CD4-positive, alpha-beta T cell treated with Interleukin-12 subunit alpha and Interleukin-12 subunit beta, for 1 hour (primary cell): ENCODE measurements at places on chromosomes 6 and 20.

- DNase-seq = no peak
Observed at GRCh38 chr6:2695454-2696095, 55.1 kb downstream of the MYLK4 start.

DNA sequence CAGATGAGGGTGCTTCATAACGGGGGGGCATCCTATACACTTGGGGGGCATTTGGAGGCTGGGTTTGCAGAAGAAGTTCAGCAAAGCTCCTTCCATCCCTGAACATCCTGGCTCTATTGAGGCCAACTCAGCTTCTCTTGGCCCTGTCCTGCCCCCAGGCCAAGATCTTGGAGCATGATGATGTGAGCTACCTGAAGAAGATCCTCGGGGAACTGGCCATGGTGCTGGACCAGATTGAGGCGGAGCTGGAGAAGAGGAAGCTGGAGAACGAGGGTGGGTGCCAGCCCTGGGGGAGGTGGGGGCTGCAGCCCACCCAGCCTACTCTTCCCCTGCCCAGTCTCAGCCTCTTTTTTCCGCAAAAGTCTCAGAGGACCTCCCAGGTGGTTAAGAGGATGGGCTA is 17.2 kb downstream of the GDAP1L1 start:
- DNase-seq = no peak

- no peak for DNase-seq
Observed at GRCh38 chr6:7650878-7651277, 60.9 kb downstream of the SNRNP48 start.

DNA sequence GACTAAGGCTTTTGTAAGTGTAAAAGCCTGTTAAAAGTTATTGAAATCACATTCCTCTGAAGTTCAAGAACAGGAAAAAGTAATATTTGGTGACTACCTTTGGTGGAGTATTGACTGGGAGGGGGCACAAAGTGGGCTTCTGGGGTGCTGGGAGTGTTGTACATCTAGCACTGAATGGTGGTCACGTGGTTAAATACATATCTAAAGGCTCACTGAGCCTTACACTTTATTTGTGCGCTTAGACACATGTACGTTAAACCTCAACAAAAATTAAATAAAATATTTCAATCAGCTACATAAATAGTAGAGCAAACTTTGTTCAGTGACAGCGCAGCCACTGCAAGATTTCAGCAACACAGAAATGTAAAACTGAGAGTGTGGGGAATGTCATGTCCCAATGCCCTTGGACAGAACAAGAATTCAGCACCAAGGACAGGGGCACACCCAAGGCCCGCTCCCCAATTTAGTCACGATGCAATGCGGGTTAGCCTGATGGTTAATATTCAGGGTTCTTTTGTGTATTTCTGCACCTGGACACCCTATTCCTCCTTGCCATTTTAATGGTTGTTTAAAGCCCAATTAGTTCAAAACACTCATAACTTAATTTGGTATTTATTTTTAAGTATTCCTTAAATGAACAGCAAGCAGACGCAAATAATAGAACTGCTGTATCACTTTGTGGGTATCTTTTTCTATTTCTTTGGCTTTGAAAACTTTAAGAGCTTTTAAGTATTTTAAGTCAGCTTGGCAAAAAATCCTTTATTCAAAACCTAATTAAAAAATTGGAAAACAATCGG is 37.4 kb downstream of the ANGPT4 start:
- DNase-seq = peak; percentile 11

DNA sequence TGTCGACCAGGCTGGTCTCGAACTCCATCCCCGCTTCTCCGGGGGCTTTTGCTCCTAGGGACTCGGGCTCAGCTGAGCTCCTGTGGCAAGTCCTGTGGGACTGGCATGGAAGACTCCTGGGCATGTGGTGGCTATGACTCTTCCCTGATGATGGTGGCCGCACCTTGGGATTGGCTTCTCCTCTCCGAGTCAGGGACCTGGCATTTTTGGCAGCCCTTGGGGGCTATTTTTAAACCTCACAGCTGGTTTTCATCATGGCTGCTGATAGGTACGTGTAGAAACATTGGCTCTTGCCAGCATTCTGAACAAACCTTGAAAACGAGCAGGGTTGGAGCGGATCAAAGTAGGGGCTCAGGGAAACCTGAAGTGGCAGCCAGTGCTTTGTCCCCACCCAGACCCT is 54.1 kb downstream of the RBM38 start:
- DNase-seq = no peak

DNA sequence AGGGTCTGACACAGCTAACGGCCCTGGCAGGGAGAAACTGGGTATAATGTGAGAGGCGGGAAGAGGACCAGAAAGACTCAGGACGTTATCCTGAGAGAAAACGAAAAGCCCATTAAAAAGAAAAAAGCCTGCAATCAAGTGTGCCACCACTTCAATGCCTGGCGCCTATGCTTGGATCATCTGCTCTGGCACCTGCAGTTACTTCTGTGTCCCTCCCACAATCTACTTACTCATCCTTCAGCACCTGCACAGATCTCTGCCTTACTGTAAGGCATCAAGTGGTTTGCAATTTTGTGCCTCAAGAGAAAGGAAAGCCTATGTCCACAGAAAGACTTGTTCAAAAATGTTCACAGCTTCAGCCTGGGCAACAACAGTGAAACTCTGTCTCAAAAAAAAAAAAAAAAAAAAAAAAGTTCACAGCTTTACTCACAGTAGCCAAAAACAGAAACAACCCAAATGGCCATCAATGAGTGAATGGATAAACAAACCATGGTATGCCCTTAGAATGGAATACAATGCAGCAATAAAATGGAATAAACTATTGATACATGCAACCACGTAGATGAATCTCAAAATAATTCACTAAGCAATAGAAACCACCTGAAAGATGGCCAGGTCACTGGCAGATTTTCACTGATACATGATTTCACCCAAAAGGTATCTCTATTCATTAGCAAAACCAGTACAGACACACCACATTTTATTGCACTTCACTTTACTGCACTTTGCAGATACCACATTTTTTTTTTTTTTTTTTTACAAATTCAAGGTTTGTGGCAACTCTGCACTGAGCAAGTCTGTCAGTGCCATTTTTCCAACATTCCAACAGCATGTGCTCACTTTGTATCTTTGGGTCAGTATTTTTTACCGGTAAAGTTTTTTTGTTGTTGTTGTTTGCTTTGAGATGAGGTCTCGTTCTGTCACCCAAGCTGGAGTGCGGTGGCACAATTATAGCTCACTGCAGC is 48.6 kb downstream of the ABHD12 start:
- DNase-seq = no peak

GRCh38 chr6:7338031-7338430 is 25.0 kb upstream of the SSR1 start:
- no peak for DNase-seq

DNA sequence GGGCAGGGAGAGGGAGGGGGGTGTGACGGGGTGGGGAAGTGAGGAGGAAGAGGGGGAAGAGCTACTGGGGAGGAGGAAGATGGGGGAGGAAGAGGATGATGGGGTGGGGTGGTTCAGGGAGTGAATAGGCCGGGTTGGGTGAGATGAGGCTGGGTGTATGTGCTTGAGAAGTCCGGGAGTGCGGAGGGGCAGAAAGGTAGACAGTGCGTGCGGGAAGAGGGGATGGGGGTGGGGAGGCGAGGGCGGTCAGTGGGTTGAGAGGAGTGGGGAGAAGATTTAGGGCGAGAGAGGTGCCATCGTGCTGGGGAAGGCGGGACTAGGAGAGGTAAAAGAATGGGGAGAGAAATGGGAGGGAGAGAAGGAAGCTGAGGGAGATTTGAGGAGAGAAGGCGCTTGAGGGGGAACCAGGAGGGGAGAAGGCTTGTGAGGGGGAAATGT is 30.9 kb upstream of the NOTCH4 start:
- DNase-seq = no peak

DNA sequence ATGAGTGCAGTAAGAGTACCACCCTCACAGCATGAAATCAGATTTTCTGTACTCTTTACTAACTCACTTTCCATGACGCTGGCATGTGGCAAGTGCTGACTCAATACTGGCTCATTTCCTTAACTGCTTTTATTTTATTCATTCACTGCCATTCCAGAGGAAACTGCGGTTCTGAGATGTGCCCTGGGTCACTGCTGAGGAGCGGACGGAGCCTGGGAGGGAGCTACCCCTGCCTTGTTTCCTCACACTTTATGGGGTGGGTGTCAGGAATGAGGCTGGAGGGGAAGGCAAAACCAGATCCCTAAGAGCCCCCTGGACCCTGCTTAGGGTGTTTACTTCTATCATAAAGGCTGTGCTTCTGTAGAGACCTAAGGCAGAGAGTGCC is 14.4 kb downstream of the NT5E start:
- no peak for DNase-seq

- DNase-seq = no peak
Observed at GRCh38 chr6:2197177-2197671, 48.2 kb downstream of the GMDS start.

DNA sequence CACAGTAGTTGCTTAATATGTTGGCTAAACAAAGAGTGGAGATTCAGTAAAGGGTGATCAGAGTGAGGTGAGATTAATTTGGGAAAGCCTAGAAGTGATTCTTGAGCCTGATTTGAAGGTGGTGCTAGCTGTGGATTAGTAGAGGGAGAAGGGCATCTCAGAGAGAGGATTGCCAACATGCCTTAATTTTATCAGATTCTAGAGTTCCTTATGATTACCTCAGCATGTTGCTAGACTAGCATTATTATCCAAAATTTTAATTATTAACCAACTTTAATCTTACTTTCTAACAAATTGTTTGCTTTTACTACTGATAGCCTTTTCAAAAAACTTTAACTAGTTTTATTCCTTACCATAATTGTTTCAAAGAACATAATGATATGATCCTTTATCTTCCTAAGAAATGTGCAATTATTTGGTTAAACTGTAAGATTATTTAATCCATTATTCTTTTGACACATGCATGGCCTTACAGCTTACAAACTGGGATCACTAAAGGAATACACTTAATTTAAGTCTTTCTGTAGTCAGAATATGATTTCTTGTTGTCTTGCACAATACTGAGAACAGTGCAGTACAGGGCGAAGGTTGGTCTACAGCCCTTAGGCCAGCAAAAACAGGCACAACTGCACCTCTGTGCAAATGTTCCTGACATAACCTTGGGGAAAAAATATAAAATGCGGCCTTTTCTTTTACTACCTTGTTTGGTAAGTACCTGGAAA is 88.9 kb downstream of the SLC16A10 start:
- DNase-seq = no peak

DNA sequence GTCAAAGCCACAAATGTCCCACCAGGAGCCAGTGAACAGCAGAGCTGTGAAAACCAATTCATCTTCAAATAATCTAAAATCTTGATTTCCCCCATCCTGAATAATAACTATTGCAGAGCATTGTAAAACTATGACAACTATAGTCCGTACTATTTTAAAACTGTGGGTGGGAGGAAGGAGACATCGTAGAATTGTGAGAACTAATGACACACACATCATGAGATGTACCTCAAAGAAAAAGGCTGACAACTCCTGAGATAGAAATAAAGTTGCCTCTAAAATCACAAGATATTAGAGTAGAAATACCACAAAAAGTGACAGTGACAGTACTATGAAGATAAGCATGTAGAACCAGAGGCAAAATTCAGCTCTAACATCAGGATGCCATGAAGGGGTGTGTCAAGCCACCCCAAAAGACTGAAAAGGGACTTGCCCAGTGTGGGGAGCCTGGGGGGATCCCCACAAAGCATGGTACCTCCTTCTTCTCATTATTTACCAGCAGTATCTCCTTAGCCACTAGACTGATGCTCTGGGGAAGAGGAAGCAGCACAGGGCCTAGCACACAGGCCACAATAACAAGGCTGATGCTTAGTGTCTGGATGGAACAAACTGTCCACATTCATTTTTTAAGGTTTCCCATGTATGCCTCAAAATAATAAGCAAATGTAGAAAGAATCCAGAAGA is 13.4 kb downstream of the NAPB start:
- peak; percentile 33 for DNase-seq

- no peak for DNase-seq
Observed at GRCh38 chr20:35302421-35303335, 10.5 kb upstream of the FAM83C start.

DNA sequence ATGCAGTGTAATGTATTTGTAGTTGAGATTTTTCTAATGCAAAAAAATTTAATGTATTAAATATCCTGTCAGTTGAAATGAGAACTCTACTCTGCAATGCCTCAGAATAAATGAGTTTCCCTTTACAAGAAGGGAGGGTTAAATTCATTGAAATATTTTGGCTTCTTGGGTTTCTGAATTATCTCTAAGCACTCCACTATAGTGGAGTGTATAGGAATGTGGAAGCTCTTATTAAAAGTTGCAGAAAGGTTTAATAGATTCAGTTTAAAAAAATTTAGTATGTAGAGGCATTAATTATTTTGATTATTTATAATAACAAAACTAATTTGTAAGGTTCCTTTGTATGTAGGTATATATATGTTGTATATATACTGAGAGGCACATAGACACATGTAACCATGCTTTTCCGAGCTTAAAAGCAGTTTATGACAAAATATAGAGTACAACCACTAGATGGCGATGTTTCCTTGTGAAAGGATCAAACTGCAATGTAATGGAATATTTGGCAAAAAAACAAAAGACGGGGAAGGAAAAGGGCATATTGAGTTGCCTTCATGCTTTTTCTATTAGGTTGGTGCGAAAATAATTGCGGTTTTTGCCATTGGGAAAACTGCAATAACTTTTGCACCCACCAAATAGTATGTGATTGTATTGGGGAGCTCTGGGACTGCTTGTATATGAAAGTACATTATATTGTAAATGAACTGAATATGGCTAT is 144.2 kb downstream of the MYO6 start:
- peak; percentile 45 for DNase-seq

DNA sequence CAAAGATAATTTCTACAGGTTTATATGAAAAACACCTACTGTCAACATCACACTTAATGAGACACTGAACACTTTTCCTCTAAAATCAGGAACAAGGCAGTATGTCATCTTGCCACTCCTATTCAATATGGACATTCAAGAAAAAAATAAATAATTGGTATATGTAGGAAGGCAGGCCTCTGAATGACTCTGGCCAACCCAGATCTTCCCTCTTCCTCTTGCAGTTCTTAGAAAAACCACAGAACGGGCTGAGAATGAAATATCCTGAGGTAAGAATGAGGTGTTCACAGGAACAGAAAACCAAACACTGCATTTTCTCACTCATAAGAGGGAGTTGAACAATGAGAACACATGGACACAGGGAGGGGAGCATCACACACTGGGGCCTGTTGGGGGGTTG is 1207.2 kb upstream of the CITED2 start:
- DNase-seq = no peak

DNA sequence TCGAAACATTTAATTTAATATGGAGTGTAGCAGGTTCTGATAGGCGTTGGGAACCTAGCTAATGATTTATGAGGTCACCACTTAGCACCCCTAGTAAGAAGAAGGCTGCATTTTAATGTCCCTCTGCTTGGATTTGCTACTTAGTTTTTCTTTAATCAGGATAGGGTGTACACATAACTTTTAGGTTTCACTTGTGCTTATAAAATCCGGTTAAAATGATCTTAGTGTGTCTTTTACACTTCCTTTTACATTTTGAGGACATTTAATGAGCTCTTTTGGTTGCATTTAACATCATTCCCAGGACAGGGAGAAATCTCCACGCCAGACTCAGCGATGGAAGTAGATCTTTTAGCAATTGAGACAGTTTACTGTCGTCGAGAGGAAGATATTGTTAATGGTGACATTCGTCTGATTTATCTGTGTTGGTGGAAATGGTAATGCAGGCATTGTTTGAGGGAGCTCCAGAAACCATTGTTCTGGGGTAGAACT is 5.6 kb downstream of the TFAP2A start:
- DNase-seq = no peak
